ENCODE measurements at places on chromosomes 1 and 21.

- no peak for DNase-seq
Observed at GRCh38 chr1:212981571-212982328, 31.4 kb downstream of the VASH2 start.

GRCh38 chr1:10189659-10190058 is 20.7 kb upstream of the KIF1B start:
- DNase-seq, result peak; percentile 59

GRCh38 chr1:93699503-93700168 is 18.0 kb upstream of the BCAR3 start:
- DNase-seq, result no peak

- DNase-seq, result no peak
Observed at GRCh38 chr1:32286763-32287162, 5.1 kb upstream of the HDAC1 start.

DNA sequence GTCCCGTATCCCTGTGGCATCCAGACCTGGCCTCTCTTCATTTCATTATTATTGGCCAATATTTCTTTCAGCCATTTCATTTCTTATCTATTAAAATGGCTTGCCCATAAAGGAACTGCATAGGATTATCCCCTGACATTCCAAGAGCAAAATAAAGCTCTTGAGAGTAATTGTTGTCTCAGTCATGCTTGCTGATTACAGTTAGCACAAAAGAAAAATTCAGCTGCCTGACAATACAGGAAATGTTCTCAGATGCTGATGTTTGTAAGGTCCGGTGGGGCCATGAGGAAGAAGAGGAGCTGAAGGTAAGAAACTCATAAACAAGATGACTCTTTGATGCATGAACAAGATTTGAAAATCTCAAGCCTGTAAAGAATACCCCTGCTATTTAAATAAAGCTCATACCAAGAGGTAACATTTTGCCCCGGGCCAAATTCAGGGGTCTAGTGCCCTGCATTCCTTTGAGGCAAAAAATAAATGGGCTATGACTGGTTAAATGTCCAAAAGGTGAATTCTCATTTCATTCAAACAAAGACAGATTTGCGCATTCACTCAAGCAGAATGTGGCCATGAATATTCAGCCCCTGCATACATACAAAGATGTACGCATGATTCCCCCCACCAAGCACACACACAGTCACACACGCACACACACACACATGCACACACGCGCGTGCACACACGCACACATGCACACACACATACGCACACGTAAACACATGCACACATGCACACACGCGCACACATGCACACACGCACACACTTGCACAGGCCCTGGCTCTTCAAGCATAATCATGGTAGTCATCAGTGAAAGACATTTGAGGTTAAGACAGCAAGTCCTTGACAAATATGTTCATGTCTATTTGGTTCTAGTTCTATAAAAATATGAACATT is 44.8 kb downstream of the KCNJ15 start:
- no peak for DNase-seq

GRCh38 chr1:30743584-30744059 is 14.0 kb downstream of the LAPTM5 start:
- no peak for DNase-seq

- no peak for DNase-seq
Observed at GRCh38 chr1:19083081-19083480, 126.6 kb upstream of the IFFO2 start.

GRCh38 chr1:168613038-168613451 is 36.6 kb downstream of the XCL1 start:
- no peak for DNase-seq

GRCh38 chr1:183589874-183590243 is 400 bp downstream of the NCF2 start:
- no peak for DNase-seq

- no peak for DNase-seq
Observed at GRCh38 chr1:199936441-199936840, 91.1 kb upstream of the NR5A2 start.

DNA sequence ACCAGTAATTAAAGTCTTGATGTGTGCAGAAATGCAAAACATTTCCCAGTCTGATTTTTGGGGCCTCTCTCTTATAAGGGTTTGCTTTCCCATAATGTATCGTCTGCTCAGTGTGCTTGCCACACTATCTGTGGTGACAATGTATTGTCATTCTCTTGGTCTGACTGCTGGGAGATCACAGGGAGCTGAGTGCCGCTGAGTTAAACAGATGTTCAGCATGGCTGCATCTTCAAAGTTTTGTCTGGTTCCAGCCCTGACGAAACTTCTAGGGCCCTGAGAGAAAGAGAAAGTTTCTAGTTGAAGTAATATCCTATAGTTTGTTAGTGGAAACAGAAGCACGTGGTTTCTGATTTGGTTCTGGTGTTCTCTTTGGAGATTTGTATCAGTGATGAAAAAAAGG is 42.6 kb downstream of the DNM3 start:
- DNase-seq, result no peak

GRCh38 chr1:215568299-215568692 is 1.2 kb downstream of the KCTD3 start:
- no peak for DNase-seq

GRCh38 chr1:228299901-228300300 is 92.1 kb downstream of the OBSCN start:
- DNase-seq, result no peak

GRCh38 chr1:27952147-27952546 is 7.6 kb upstream of the XKR8 start:
- DNase-seq, result peak; percentile 62

DNA sequence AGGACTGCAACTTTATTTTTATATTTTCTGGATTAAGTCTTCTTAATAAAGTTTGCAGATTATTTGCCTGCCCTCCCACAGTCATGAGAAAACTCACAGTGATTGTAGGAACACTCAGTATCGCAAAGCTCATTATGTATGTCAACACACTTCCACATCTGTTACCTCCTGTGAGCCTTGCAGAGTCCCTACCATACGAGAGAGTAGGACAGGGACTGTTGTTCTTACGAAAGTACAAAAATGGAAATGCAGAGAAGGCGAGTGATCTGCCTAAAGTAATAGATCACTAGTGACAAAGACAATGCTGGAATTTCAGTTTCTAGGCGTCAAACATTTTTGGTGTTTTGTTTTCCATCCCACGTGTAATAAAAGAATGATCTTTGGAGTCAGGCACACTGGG is 131.7 kb downstream of the SYT2 start:
- DNase-seq, result no peak

- peak; percentile 59 for DNase-seq
Observed at GRCh38 chr1:227887697-227888403, 59.9 kb downstream of the WNT9A start.

DNA sequence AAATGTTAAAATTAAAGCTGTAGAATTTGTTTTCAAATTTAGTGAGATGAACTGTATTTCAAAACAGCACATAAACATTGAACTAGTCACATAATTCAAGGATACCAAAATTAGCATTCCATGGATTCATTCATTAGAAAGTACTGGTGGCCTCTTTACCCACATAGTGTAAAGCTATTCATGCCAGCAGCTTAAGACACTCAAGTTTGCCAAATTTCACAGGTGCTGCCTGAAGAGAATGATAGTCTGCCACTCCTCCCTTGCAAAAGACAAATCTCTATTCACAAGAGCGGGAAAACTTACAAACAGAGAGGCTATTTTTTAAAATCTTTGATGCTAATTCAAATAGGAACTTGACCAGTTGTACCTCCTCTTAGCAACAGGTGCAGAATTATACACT is 337.0 kb downstream of the BRINP3 start:
- no peak for DNase-seq

- DNase-seq, result no peak
Observed at GRCh38 chr21:44590311-44590721, 2.0 kb downstream of the KRTAP10-6 start.

GRCh38 chr1:239784896-239785295 is 306.8 kb upstream of the FMN2 start:
- no peak for DNase-seq

- no peak for DNase-seq
Observed at GRCh38 chr1:160721473-160721872, 9.9 kb upstream of the CD48 start.

DNA sequence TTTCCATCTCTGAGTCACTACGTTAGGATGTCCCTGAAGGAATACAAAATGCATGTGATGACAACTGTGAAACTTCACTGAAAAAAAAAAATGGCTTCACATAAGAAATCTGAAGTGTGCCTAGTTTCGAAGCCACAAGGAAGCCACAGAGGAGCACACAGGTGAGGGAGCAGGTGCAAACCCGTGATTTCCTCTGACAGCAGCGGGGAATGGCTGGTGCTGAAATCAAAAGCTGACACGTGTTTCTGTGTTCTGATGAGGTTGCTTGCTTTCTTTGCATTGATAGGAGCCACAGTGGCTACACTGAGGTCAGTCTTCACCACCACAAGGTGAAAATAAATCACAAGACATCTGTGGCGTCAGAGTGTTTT is 105.7 kb upstream of the TLR5 start:
- no peak for DNase-seq

DNA sequence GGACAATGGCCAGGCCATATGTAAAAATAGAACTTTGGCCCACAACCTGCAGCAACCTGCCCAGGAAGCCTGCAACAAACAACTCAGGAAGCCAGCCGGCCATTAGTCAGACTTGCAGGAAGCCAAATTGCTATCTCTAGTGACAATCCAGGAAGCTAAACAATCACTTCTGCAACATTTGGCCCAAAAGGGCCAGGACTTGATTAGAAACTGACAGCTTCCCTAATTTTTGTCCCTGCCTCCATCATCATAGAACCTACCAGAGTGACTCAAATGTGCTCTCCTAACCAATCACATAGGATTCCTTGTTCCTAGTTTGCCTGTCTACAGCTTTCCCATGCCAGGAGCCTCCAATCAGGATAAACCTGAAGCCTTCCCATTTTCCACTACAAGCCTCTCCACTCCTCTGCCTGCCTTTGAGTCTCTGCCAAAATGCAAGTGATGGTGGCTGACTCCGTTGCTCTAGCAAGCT is 639.3 kb downstream of the PTPRU start:
- no peak for DNase-seq

DNA sequence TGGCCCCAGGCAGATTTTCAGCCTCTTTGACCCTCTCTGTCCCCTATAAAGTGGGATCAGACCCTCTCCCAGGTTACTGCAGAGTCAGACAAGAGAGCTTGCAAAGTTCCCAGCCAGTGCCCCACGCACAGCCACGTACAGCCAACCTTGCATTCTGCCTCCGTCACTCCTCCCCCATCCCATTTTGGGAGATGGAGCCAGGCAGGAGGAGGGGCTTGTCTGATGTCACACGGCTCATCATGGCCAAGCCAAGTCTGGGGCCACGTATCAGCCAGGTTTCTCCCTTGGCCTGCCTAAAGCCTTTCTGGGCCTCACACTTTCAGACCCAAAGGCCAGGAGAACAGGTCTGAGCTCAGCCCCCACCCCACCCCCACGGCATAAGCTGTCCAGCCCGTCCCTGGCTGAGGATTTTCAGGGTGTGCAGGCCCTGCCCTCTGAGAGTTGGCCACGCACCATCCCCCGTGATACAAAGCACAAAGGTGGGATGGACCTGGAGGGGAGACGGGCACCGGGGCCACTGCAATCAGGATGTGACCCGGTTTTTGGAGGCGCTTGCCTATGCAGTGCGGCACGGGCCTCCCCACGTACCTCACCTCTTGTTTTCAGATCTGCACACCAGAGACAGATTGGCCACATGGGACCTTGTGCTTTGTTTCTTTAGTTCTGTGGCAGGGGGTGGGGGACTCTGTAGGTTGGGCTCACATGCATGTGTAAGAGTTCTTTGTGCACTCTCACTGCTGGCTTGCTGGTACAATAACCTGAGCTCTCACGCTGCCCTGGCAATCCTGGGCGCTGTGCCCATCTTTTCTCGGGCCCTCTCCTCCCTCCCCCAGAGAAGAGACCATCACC is 47.6 kb downstream of the TRIM11 start:
- no peak for DNase-seq

Measured in transverse colon (tissue), 4 donors.